ENCODE measurements at places on chromosomes 12 and 14.

GRCh38 chr12:55762646-55763045, 19.7 kb downstream of the GDF11 start:
- H3K27me3 ChIP-seq = no peaks in the 10 kb centered on the region
- H3K4me1 ChIP-seq = no peaks in the 10 kb centered on the region
- H3K36me3 ChIP-seq = peaks cover 44% of the 10 kb centered on the region
- H3K4me3 ChIP-seq = no peak overlapping the region

GRCh38 chr14:68978172-68978911, 760 bp downstream of the ACTN1 start:
- peaks cover 30% of the 10 kb centered on the region for H3K4me1 ChIP-seq
- peak overlapping the region; percentile 78 for H3K4me3 ChIP-seq
- peaks cover 32% of the 10 kb centered on the region for H3K36me3 ChIP-seq
- peak overlapping the region; percentile 99 for H3K27ac ChIP-seq
- H3K27me3 ChIP-seq = no peaks in the 10 kb centered on the region

- no peaks in the 10 kb centered on the region for H3K27me3 ChIP-seq
- H3K27ac ChIP-seq = no peak overlapping the region
- H3K4me1 ChIP-seq = no peaks in the 10 kb centered on the region
- no peak overlapping the region for H3K4me3 ChIP-seq
- DNase-seq = no peak
Measured at GRCh38 chr14:51041108-51041531, 53.8 kb downstream of the TRIM9 start.

GRCh38 chr12:110754101-110754793, 11.6 kb upstream of the PPP1CC start:
- no peaks in the 10 kb centered on the region for H3K27me3 ChIP-seq
- no peak overlapping the region for H3K27ac ChIP-seq
- no peaks in the 10 kb centered on the region for H3K4me1 ChIP-seq
- no peak for DNase-seq
- H3K36me3 ChIP-seq = no peaks in the 10 kb centered on the region

DNA sequence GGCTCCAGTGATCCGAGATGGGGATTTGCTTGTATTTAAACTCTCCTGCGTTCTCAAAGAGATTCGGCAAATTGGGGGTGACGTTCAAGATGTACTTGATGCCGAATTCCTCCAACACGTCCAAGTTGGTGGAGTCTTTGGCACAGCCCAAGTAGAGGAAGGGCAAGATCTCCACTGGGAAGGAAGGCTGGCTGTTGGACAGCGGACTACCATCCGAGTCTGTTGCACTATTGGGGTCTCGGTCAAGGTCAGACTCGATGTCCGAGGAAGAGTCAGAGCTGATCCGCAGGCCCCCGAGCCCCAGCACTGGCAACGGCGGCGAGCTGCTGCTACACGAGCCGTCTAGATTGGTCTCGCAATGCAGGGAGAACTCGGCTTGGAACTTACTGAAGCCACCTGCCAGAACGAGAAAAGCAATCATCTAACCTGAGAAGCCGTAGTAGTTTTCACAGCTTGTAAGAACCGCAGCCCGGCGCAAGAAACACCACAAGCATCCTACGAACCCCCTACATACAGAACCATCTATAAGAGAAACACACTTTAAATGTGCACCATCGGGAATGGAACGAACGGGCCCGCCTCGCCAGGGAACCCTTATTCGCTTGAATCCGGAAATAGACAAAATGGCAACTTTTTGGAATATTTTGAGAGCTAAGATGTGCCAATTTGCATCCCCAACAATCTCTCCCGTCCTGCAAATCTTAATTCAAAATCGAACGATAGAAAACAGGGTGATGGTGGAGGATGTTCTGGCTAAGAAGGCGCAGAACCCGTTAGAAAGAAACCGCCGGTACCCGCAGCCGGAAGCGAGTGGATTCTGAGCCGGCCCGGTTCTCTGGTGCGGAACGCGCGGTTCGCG, 1.4 kb downstream of the DUSP6 start:
- H3K4me3 ChIP-seq = peak overlapping the region; percentile 84
- H3K27me3 ChIP-seq = no peaks in the 10 kb centered on the region
- peaks cover 9% of the 10 kb centered on the region for H3K4me1 ChIP-seq
- H3K36me3 ChIP-seq = no peaks in the 10 kb centered on the region
- no peak for DNase-seq

GRCh38 chr14:23828001-23828400, 125.6 kb upstream of the DHRS4 start:
- no peaks in the 10 kb centered on the region for H3K27me3 ChIP-seq
- H3K36me3 ChIP-seq = no peaks in the 10 kb centered on the region
- H3K4me1 ChIP-seq = peaks cover 3% of the 10 kb centered on the region
- DNase-seq = no peak
- no peak overlapping the region for H3K27ac ChIP-seq
- H3K4me3 ChIP-seq = no peak overlapping the region

DNA sequence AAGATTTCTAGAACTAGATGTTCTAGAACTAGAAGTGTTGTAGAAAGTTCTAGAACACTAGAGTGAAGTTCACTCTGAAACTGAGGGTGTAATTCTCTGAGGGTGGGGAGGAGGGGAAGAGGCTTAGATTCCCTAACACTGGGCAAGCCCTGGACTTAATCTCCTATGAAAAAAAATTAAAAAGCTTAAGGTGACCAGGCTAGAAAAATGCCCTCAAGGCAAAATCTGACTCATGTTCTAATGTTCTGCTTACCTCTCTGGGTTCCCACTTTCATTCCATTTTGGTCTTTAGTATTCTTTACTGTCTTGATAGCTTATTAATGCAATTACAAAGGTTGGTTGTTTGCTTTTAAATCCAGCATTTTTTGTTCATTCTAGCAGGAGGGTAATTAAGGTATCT, 101.5 kb downstream of the KICS2 start:
- no peaks in the 10 kb centered on the region for H3K4me1 ChIP-seq
- no peaks in the 10 kb centered on the region for H3K36me3 ChIP-seq
- no peak for DNase-seq
- H3K27ac ChIP-seq = no peak overlapping the region
- no peaks in the 10 kb centered on the region for H3K27me3 ChIP-seq
- no peak overlapping the region for H3K4me3 ChIP-seq

DNA sequence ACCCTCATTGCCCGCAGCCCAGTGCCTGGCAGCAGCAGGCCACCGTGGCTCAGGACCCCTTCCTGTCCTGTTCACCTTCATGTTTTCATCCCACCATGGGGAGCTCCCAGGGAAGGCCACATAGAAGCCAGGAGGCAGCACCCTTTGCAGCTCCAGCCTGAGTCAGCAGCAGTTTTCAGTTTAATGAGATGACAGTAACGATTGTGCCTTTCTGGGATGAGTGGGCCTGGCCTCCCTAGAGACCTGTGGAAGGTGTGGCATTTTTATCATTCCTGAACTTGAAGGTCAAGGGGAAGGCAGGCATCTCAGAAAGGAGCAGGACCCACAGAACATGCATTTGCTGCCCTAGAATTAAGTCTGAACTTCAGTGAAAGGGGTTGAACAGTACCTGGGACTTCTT, 532.8 kb downstream of the FUT8 start:
- H3K4me3 ChIP-seq = no peak overlapping the region
- H3K27ac ChIP-seq = no peak overlapping the region
- H3K27me3 ChIP-seq = no peaks in the 10 kb centered on the region
- H3K4me1 ChIP-seq = no peaks in the 10 kb centered on the region
- no peak for DNase-seq

DNA sequence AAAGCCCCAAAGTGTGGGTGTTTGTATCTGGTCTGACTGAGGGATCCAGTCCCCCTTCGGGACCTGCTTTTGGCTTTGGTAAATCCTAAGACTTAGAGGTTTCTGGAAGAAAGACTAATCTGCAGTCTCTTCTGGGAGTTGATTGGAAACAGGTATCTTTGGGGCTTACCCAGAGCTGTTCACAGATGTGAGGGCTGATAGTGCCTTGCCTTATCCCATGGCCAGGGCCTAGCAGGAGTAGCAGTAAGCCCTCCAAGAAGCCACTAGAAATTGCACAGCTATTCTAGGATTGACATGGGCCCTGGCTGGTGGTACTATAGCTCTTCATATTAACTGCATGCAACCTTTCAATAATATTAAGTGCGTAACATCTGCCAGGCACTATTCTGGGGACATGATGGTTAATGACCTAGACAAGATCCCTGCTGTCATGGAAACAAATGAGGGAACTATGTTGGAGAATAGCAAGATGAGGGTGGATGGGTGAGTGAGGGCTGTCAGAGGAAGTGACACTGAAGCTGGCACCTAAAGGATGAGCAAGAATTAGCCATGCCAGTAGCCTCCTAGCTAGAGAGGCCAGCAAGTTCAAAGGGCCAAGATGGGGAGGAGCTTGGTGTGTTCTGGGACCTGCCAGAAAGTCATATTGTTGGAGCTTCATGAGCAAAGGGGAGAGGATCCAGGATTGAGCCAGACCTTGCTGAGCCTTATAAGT, 71.7 kb downstream of the CRADD start:
- DNase-seq = no peak
- H3K36me3 ChIP-seq = no peaks in the 10 kb centered on the region
- H3K4me3 ChIP-seq = no peak overlapping the region
- H3K27ac ChIP-seq = no peak overlapping the region
- no peaks in the 10 kb centered on the region for H3K27me3 ChIP-seq
- H3K4me1 ChIP-seq = no peaks in the 10 kb centered on the region

- DNase-seq = no peak
- peak overlapping the region; percentile 92 for H3K27ac ChIP-seq
- H3K27me3 ChIP-seq = no peaks in the 10 kb centered on the region
- peaks cover 6% of the 10 kb centered on the region for H3K4me1 ChIP-seq
Measured at GRCh38 chr12:4272424-4273272, 914 bp upstream of the CCND2 start.

DNA sequence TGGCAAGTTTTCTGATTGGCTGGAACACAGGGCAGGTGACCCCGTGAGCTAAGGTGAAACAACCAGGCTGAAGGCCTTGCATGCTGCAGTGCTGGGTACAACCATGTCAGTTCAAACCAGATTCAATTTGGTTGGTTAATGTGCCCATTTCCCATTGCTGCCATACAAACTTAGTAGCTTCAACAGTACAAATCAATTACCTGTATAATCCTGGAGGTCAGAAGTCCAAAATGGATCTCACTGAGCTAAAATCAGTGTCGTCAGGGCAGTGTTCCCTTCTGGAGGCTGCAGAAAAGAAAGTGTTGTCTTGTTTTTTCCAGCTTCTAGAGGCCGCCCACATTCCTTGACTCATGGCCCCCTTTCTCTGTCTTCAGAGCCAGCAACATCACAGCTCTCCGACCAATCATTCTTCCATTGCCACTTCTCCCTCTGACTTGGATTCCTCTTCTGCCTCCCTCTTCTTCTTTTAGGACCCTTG, 221.7 kb downstream of the ZFP36L1 start:
- no peak for DNase-seq
- no peak overlapping the region for H3K4me3 ChIP-seq
- H3K36me3 ChIP-seq = no peaks in the 10 kb centered on the region
- H3K27ac ChIP-seq = no peak overlapping the region
- no peaks in the 10 kb centered on the region for H3K27me3 ChIP-seq
- H3K4me1 ChIP-seq = peaks cover 11% of the 10 kb centered on the region

GRCh38 chr14:57346741-57347140, 43.6 kb upstream of the NAA30 start:
- no peaks in the 10 kb centered on the region for H3K27me3 ChIP-seq
- DNase-seq = no peak
- no peak overlapping the region for H3K4me3 ChIP-seq

- H3K36me3 ChIP-seq = no peaks in the 10 kb centered on the region
- no peak overlapping the region for H3K27ac ChIP-seq
- no peak for DNase-seq
- no peak overlapping the region for H3K4me3 ChIP-seq
Measured at GRCh38 chr12:47433876-47434275, 272.0 kb downstream of the RPAP3 start.

DNA sequence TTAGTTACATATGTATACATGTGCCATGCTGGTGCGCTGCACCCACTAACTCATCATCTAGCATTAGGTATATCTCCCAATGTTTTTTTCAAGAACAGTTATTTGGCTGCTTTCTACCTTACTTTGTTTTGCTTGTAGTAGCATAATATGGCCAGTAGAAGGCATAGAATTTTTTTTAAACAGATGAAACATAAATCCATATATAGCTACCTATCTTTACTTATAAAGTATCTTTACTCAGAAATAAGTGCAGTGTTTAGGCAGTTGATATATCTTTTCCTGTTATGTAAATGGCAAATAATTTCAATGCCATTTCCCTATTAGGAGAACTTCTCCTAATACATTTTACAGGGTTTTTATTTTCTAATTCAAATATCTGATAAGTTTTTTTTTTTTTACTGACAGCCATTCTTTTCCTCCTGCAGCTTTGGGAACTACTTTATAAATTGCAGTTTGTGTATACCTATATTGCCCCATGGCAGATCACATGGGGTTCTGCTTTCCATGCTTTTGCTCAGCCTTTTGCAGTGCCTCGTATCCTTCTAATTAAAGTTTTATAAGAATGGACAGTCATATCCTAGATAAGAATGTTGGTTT, 143.1 kb downstream of the PCNX1 start:
- H3K4me1 ChIP-seq = no peaks in the 10 kb centered on the region
- H3K27me3 ChIP-seq = no peaks in the 10 kb centered on the region
- H3K4me3 ChIP-seq = no peak overlapping the region
- peaks cover 62% of the 10 kb centered on the region for H3K36me3 ChIP-seq

GRCh38 chr12:43099691-43100163, 452.3 kb downstream of the ADAMTS20 start:
- H3K27ac ChIP-seq = no peak overlapping the region
- H3K4me1 ChIP-seq = no peaks in the 10 kb centered on the region
- H3K27me3 ChIP-seq = no peaks in the 10 kb centered on the region

DNA sequence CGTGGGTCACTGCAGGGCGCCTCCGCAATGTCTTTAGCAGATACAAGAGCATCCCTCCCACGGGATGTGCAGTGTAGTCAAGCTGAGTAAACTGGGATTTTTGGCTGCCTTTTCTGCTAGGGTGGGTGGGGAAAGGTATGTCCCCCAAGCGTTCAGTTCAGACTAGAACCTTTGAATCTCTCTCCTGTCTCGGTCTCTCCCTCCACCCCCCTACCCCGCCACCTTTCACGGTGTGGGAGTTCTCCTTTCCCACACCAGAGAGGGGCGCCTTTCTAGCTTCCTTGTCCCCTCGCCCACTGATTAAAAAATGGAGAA, 525 bp upstream of the FAR2 start:
- no peaks in the 10 kb centered on the region for H3K36me3 ChIP-seq
- no peaks in the 10 kb centered on the region for H3K27me3 ChIP-seq
- no peaks in the 10 kb centered on the region for H3K4me1 ChIP-seq
- DNase-seq = no peak
- H3K4me3 ChIP-seq = peak overlapping the region; percentile 56
- peak overlapping the region; percentile 62 for H3K27ac ChIP-seq

DNA sequence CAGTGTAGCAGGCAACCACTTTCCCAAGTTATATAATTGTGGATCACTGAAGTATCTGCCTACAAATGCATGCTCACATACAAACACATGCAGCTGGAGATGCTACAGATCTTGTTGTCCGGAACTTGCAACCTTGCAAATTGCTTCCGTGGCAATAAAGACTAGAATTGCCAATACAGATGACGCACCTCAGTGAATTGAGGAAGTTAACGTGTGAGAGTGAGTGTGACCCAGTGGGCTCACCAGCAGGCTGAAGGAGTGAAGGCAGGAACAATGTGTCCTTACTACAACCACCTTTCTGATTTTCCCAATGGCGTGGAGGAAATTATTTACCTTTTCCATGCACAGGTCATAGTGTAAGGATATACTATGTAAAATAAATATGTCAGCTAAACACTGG, 89.4 kb upstream of the GRIP1 start:
- H3K4me1 ChIP-seq = no peaks in the 10 kb centered on the region
- H3K4me3 ChIP-seq = no peak overlapping the region
- no peaks in the 10 kb centered on the region for H3K36me3 ChIP-seq
- no peak overlapping the region for H3K27ac ChIP-seq
- DNase-seq = no peak
- no peaks in the 10 kb centered on the region for H3K27me3 ChIP-seq
